Central memory CD4-positive, alpha-beta T cell (primary cell): ENCODE measurements at places on chromosomes 7 and 10.
A peak's percentile ranks its signal among the peaks of the same experiment; 100 is the strongest.

DNA sequence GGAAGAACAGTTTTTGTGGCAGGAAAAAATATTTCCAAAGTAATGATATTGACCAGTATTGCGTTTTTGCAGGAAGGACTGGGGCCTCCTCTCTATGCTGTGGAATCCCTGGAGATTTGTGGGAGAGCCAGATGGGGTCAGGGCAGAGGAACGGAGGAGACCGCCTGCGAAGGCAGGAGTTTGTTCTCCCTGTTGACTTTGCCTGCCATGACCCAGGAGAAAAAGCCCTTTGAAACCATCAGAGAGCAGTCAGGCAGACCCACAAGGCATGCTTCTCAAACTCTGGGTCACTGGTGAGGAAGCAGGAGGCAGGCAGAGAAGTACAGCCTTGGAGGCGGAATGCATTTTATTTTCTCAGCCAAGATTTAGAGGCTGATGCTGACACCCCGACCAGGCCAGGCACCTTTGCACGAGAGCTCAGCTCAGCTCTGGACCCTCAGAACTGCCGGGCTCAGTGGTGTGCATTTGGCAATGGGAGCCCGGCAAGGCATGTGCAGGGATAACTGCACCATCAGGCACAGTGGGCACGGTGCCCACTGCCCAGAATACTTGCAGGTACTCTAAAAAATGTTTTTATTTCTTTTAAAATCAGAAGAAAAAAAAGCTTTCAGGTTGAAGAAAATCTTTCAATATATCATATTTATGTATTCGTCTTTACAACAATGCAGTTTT lies 410.4 kb downstream of the RPS24 start:
- no peak for DNase-seq

- DNase-seq, result no peak
Measured at GRCh38 chr7:82501346-82501745, 57.8 kb upstream of the CACNA2D1 start.

DNA sequence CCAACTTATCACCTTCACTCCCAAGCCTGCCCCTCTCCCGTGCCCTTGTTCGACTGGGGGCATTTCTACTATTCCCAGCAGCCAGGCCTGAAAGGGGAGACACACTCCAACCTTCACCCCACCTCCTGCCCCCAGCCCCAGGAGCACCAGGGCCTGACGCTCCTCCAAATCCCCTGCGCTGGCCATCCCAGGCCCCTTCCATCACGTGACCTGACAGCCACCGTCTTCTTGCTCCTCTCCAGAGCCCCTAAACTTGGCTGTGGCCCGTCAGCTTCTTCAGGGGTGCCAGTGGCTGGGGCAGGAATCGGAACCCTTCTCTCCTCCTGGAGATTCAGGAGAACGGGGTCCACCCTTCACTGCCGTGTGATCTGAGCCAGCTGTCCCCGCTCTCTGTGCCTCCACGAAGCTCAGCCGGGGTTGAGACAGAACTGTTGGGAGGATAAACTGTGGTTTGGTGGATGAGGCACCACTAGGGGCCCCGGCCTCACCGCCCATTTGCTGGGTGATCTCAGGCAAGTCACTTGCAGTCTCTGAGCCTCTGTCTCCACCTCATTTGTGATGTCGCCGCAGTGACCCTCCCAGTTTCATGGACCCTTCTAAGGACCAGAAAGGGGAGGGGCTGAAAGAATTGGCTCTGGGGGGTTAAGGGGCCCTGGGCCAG lies 91.0 kb downstream of the MYL10 start:
- no peak for DNase-seq

- DNase-seq, result no peak
Measured at GRCh38 chr10:128962182-128962581, 504.9 kb upstream of the MGMT start.

DNA sequence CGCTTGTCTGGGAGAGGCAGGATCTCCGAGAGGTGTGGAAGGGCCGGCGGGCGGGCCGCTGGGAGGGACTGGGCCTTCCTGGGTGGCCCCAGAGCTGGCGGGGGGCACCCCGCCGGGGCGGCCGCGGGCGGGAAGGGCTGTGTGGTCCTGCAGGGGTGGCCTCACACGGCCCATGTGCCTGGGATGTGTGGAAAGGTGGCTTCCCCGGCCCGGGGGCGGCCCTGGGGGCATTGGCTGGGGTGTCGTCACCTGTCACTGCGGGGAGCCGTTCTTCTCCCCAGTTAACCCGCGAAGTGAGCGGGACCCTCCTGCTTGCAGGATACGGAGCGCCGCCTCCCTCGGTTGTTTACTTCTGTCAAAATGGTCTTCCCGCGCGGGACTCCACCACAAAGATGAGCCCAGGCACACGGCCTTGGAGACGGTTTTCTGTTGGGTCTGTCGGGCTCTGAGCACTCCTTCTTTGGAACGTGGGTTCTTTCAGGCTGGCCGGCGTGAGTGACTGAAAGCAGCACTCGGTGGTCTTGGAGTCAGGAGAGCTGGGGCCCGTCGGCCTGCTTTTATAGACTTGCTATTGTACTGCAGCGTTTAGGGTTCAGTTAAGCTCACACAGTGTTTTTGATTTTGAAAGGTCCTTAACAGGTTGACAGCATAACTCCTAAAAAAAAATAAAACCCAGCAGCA lies 700 bp downstream of the SMC3 start:
- peak; percentile 49 for DNase-seq

GRCh38 chr10:95532536-95532935 lies 28.6 kb downstream of the SORBS1 start:
- no peak for DNase-seq

- DNase-seq, result no peak
Measured at GRCh38 chr7:39383136-39383535, 183.1 kb upstream of the YAE1 start.

DNA sequence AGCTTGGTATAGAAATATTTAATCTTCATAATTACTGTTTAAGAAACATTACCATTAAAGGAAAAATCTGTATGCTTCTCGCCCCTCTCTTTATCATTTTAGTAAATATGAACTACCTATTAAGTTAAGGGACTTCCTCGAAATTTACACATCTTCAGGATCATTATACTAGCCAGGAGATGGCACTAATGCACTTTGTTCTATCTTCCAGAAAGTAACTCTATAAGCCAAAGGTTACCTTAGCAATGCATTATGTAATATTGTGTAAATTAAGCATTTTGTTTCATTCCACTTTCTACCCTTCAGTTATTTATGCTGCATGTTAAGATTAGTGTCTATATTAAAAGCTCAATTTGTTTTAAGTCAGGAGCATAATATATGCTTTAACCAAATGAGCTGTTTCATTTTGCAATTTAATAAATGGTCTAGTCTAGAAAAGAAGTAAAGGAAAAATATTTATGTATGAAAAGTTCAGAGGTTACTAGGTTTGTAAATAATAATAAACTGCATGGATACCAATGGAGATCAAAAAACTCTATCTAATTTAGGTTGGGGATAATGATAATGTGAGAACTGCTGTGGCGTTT lies 128.5 kb downstream of the ANKRD7 start:
- no peak for DNase-seq

DNA sequence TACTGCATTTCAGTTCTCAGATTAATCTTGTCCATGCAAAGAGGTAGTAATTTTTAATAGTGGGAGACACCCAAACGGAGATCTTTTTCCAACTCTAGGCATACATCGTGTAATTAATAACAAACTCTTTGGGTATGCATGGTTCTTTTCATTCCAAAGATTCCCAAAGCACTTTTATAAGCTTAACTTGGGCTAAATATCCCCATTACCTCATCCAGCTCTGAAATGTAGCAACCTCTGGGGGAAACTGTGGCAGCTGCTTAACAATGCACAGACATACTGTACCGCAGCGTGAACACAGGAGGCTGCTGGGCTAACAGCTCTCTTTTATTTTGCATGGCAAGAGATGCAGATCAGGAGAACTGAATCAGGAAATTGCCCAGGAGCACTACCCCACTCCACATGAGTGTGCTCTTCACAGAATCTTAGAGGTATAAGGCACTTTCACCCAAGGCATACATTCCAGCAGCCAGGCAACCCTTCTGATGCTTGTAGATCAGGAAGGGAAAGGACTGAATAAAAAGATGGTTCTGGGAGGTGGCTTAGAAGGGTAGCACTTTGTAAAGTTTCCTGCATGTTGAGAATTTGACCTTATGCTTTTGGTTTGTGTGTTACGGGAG lies 114.4 kb upstream of the GLI3 start:
- DNase-seq, result no peak

DNA sequence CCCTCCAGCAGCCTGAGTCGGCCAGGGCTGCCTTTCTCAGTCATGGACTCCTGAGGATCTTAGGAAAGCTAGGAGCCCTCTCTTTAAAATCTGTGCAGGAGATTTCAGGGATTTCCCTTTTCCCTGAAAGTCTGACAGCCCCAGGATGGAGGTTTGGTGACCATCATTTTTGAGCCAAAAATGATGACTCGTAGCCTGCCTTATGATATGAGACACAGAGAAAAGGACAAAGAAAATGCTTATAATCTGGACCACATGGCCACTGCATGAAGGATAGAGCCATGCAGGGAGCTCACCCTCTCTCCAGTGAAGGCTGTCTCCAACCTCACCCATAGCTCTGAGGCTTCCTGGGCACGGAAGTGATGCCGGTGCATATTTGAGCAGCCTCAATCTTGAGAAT lies 106.6 kb upstream of the CHST15 start:
- no peak for DNase-seq
